ENCODE measurements at places on chromosomes 1 and 21. TPM values are rescaled to one million over a fixed set of nuclear protein-coding genes. Genes with fewer than 3 reads are reported as not detected.

The UTS2 gene
- total RNA-seq, result not detected

GRCh38 chr1:70475023-70475422 lies 64.0 kb downstream of the CTH start:
- DNase-seq, result no peak

DNA sequence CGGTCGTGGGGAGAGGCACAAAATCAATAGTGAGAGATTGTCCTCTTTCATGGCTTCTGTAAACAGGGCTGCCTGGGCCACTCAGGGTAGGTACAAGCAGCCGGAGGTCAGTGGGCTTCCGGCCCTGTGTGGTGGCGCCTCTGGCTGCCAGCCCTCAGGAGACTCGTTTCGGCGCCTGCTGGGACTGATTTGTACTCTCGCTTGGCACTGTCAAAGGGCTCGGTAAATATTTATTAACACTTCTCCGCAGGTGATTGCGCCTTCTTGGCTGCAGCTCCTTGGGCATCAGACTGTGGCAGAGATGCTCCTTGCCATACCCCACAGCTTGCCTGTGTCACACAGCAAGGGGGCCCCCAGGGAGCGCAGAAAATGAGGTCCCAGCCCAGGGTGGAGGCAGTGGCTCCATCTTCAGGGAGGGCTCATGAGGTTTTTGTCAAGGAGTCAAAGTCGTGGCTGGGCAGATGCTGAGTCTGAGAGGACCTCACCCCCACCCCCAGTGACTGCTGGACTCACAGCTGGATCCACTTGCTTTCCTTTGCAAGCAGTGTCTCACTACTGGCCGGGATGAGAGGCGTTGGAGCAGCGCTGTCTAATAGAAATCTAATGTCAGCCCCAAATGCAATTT lies 262.5 kb downstream of the GRIK3 start:
- no peak for DNase-seq

DNA sequence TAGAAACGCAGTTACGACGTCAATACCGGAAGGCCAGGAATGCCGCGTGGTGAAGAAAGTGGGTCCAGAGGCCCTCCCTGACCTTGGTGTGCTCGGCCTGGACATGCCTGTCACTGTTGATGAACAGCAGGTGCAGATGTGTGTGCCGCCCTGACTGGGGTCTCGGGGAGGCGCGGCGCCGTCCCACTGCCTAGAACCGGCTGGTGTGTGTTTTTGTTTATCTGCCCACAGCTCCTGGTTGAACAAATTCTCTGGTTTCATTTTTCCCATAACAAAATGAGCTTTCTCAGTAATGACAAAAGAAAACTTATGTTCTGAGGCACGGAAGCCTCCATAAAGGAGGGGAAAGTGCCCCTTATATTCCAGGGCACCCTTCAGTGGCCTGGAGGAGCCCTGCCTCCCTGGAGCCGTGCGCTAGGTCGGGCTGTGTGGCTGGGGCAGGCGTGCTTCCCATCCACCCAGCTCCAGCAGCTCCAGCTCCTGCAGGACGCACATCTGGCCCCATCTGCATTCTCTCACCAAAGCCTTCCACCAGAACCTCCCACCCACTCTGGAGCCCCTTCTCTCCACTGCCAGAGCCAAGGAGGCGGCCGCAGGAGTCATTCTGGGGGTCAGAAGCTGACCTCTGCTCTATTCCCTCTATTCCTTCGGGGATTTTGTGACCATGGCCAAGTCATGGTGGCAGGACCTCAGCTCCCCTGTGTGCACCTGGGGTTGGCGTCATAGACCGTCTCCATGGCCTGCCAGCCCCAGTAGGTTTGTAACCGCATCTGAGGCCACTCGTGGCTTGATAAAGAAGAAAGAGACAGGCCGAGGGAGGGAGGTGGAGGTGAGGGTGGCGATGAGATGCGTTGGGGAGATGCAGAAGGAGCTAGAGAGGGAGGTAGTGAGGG lies 20.1 kb upstream of the COL18A1 start:
- DNase-seq, result no peak

DNA sequence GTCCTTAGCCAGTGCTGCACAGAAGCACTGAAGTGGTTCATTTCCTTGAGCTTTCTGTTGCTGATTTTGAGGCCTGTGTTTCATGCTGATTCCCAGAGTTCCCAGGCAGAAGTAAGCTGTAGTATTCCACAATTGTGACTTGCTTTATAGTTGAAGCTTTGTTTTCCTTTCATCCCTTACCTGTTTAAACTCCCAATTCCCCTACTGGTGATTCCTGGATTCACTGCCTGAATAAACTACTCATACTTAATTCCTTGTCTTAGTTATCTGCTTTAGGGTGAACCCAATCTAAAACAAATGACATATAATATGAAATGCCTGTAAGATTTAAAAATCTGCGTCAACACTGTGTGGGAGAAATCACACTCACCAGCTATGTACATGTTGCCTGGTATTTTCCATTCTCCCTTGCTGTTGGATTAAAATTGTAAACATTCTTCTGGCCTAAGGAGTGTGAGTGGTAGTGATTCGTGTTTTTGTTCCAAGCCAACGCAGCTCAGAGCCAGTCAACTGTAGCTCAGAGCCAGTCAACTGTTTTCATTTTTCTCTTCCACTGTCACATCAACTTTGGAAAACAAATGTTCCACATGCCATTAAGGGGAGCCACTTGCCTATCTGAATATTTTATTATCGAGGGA lies 879.4 kb downstream of the MRPL39 start:
- no peak for DNase-seq

- DNase-seq, result no peak
Observed at GRCh38 chr1:28518745-28519341, 13.0 kb downstream of the RCC1 start.

- no peak for DNase-seq
Observed at GRCh38 chr1:83627045-83627444, 371.9 kb downstream of the TTLL7 start.

DNA sequence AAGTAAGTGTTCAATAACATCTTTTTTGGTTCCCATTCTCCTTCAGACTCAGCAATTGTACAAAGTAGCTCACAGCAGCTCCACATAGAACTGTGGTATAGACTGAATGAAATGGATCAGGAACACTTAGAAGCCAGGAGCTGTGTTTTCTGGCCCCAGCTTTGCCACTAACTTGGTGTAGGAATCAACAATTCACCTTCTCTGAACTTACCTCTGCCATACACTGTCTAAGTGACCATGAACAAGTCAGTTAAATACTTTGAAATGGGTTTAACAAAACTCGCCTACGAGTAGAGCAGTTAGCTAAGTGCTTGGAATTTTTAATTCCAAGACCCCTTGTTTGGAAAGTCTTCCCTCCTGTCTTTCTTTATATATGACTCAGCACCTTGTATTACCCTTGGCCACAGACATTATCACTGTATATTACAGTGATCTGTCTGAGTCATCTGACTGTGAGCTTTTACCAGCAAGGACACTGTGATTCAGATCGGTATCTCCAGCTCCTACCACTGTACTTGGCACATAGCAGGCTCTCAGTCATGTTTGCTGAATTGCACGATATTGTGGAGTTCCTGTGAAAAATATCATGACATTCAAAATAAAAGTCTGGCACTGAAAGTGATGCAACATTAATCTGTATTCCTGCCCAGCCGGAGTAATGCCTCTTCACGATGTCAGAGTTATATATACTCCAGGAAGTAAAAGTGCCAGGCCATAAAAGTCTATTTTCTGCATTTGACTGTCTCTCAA lies 101.7 kb upstream of the BEND5 start:
- DNase-seq, result no peak

GRCh38 chr1:162131400-162132321 lies 62.2 kb downstream of the NOS1AP start:
- no peak for DNase-seq

GRCh38 chr21:27693376-27693775 lies 726.5 kb upstream of the ADAMTS5 start:
- DNase-seq, result no peak

GRCh38 chr1:6538956-6539355 lies 15.4 kb downstream of the NOL9 start:
- DNase-seq, result no peak

GRCh38 chr1:228423404-228424053 lies 6.9 kb upstream of the TRIM17 start:
- no peak for DNase-seq

- DNase-seq, result no peak
Observed at GRCh38 chr1:218507355-218508002, 162.3 kb downstream of the TGFB2 start.

DNA sequence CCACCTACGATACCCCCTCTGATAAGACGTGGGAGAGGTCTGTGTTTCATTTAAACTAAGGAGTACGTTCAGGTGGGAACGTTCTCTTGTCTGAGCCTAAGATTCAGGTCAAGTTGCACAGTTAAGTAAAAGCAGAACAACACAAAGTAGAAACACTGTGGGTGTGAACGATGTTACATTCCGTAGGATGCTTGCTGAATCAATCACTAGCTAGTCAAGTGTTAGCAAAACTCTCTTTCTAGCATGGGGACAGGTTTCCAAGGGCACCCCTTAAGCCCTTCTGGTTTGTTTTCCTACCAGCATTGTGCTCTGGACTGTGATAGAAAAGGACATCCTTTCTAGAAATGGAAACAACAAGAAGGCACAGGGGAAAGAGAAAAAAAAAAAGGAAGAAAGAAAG lies 13.3 kb downstream of the C1orf162 start:
- DNase-seq, result no peak

DNA sequence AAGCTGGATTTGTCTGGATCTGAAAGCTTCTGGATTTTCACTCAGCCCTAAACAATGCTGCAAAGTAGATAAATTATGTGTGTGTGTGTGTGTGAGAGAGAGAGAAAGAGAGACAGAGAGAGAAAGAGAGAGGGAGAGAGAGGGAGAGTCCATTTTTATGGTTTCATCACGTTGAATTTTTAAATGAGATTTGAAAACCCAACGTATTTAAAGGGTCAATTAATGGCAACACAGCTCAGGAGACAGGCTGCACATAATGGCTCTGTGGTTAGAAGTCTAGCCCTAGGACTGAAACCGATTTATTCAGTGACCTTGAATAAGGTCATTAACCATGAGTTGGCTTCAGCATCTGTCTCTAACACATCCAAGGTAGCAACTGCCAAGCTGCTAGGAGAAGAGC lies 35.3 kb upstream of the FMN2 start:
- no peak for DNase-seq

DNA sequence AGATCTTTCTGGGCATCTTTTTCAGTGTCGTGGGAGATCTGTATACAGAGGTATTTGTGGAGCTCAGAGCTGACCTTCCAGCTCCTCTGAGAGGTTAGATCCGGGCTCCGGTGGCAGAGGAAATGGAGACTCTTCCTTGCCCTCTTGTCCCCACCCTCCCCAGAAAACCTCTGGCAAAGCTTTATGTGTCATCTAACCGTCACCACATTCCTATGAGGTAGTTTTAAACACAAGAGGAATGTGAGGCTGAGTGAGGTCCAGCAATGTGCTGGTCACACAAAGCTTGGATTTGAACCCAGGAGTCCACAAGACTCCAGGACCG lies 1.2 kb downstream of the CD160 start:
- no peak for DNase-seq

DNA sequence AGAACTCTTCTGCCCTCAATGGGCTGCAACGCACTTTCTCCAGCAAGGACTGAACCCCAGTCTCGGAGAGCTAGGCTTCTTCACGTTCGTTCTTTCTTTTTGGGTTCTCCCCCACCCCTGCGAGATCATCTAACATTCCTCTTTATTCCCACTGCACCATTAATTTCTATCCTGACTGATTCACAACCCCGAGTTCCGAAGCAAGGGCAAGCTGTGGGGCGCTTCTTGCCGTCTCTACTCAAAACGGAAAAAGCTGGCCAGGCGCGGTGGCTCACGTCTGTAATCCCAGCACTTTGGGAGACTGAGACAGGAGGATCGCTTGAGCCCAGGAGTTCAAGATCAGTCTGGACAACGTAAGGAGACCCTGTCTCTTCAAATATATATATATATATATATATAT lies 37.4 kb upstream of the BTG2 start:
- DNase-seq, result no peak

DNA sequence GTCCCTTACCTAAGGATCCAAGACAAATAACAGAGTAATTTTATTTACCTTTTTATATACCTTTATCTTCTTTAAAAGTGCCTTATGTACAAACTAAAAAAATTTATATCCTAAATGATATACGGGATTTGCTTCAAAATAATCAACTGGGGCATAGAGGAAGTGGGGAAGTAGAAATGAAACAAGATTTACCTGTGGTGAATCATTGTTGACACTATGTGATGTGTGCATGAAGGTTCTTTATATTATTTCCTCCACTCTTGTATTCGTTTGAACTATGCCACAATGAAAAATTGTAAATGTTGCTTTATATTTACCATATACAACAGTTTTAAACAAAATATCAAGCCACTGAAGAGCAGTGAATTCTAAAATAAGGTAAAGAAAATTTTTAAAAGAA lies 13.0 kb downstream of the RGS7 start:
- DNase-seq, result no peak

GRCh38 chr1:160271025-160271424 lies 8.7 kb upstream of the DCAF8 start:
- DNase-seq, result no peak
